ENCODE measurements at places on chromosomes 6 and 20. TPM values are rescaled to one million over a fixed set of nuclear protein-coding genes. Genes with fewer than 3 reads are reported as not detected.

DNA sequence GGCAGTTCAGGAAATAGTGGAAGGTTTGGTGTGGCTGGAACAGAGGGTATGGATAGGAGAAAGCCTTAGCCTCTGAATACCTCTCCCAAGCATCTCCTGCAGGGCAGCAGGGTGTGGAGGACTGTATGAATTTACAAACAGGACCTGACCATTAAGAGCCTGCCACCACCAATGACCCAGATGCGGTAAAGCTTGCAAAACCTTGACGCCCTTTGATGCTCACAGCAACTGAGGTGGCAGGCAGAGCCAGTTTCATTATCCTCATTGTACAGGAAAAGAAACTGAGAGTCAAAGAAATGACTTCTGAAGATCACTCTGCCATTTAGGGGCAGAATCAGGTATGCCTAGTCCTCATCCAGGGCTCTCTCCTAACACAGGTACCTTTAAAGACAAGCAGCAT lies 2.4 kb downstream of the HM13 start:
- no peak for DNase-seq

ARMC2 gene
- 3.2 TPM for total RNA-seq

DNA sequence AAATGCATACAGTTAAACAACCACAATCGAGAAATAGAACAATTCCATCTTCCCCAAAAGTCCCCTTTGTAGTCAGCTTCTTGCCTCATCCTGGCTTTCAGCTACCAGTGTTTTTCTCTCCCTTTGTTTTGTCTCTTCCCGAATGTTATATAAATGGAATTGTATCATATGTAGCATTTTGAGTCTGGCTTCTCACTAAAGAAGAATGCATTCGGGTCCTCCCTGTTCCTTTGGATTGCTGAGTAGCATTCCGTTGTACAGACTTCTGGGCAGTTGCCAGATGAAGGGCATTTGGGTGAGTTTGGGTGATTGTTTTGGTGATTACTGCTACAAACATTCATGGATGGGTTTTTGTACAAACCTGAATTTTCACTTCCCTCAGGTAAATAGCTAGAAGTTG lies 27.8 kb downstream of the PRPH2 start:
- no peak for DNase-seq

DNA sequence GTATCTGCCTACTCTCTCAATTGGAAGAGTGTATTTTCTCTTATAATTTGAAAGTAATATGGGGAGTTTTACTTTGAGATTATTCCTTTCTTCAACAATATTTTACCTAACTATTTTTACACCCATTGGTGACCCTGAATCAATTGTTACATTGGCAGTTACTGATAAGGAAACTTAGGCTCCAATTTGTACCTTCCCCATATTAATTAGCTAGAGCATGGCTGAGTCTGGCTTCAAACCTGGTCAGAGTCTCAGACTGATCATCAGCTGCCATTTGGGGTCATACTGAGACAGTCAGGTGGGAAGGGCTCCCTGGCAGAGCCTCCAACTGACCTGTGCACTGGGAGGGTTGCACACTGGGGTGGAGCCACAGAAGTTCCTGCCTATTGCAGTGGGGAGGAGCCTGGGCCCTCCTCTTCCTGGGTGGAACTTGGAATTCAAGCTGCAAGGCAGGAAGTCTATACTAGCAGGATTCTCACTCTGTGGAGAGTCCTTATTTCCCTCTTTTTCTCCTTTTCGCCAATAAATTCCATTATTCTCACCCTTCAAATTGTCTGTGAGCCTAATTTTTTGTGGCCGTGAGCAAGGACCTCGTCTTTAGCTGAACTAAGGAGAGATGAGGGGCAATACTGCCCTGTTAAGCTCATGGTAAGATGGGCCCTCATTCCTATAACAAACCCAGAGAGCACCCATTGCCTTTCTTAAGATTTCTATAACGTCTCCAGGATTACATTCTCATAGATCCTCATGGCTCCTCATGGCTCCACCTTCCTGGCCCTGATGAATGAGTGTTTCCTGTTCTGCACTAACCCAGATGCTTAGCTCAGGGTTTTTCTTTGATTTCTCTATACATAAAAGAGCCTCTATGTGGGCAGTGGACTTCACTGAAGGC lies 285.1 kb downstream of the ADGB start:
- DNase-seq: no peak

DNA sequence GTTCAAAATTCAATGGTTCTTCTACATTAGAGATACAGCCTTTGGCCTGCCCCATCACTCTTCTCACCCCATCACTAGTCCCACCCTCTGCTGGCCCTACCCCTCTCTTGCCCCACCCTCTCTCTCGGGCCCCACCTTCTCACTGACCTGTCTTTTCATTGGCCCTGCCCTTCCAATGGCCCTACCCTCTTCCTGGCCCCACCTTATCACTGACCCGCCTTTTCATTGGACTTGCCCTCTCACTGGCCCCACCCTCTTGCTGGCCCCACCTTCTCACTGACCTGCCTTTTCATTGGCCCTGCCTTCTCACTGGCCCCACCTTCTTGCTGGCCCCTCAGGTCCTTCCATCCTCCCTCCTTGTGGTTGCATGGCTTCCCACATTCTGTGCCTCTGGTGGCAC lies 107.2 kb upstream of the PLEKHG1 start:
- DNase-seq: peak; percentile 88

HACE1 gene
- 8.3 TPM for total RNA-seq

DNA sequence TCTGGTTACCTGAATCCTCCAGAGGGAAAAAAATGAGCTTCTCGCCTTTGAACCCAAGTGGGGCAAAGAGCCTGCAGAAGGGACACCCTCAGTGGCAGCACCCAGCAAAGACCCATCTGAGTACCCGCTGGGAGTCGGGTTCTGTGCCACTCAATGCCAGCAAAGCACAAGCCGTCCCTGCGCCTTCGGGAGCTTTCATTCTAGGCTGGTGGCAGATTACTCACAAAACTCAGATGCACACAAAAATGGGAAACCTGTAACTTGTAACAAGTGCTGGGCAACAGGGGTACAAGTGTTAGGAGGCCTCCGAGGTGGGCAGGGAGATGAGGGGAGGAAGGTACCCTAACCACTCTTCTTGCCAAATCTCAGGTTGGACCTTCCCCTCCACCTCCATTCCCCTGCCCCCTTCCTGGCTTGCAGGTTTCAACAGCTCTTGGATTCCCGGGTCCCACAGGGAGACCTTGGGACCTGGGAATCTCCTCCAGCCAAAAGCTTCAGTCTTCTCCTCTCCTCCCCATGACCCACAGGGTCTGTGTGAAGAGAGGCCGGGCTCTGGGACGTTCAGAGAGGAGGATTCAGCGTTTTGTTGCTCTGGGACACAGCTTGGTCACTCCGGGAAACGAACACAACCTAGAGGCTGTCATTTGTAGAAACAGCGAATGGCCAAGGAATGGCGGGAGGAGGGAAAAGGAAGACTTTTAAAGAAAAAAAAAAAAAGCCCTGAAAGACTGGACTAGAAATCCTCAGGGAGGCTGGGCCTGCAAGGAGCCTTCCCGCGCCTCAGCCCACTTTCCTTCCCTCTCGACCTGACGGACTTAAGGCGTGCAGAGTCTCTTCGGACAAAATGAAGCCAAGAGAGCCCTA lies 1.2 kb upstream of the PARD6B start:
- no peak for DNase-seq

DNA sequence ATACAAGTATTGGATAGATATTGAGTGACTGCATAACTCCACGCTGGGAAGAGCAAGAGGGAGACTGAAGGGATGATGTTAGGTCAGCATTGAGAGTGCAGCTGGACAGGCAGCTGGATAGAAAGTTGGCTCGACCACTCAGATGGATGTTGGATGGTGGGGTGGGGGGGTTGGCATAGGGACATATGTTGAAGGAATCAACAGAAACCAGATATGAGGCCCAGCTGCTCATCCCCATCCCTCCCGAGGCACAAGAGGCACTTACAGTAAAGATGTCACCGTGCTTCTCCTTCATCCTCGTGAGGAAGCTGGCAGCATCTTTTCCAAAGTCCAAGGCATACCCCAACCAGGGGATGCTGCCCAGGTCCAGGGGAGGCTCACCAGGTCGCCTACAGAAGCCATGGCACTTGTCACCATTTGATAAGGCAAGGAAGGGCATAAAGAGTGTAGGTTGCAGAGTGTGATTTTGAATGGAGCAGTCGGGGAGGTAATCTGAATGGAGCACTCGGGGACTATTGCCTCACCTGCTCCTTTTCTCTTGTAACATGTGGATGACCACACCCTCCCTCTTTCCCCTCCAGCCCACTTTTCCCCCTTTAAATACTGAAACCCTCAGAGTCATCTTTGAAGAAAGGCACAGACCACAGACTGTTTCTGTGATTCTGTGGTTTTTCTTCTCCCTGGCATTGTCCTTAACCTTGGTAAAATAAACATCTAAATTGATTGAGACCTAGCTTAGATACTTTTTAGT lies 18.0 kb downstream of the PTGIS start:
- no peak for DNase-seq

DNA sequence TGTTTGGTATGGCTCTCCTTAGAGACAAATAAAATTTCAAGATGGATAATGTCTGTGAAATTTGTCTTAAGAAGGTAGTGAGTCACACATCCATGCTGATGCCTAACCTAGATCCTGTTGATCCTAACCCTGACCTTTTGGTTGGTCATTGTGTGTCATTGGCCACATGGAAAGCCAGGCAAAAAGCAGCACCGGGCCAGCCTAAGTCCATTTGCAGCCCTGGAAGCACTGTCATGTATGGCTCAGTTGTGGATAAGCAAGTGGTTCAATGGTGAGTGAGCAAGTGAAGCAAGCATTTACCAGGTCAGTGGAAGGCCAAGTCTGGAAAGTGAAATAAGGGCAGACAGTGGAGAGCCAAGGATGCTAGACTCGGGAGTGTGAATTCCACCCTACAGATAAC lies 12.1 kb upstream of the XRN2 start:
- DNase-seq: no peak

DNA sequence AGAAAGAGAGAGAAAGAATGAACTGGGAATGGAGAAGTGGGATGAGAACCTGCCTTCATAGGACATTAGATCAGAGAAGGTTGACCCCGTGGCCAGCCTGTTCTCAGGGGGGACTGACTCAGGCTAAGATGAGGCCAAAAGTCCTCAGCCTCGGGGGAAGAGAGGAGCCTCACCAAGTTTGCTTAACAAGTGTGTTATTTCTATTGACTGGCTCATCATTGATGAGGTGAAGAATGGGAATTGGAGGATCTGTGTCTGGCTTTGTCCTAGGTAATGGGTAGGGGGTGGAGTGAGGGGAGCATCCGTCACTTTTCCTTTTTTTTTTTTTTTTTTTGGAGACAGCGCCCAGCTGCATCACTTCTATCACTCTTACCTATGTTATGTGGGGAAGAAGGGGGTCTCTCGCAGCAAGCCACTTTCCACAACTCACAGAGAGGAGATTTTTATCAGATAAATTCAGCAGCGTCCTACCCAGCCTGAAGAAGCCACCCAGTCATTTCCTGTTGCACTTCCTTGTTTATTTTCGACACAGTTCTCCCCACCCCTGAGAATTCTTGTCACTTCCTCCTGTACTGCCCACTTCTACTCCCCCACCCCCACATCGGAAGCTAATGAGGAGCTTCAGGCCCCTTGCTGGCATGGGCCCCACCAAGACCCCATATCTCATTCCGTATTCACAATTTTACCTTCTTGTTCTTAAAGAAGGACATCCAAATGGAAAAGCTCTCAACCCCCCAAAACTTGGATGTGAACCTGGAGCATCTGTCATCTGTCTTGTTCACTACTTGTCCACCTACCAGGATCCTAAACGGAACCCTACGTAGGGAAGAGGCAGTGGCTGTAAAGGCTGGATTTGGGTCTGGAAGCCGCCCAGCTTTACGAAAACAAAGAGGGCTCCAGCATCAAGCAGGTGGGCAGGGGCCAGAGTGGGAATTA lies 2.8 kb upstream of the RNASET2 start:
- no peak for DNase-seq

GRCh38 chr20:31740208-31740607 lies 1.1 kb downstream of the TPX2 start:
- DNase-seq: peak; percentile 47

DNA sequence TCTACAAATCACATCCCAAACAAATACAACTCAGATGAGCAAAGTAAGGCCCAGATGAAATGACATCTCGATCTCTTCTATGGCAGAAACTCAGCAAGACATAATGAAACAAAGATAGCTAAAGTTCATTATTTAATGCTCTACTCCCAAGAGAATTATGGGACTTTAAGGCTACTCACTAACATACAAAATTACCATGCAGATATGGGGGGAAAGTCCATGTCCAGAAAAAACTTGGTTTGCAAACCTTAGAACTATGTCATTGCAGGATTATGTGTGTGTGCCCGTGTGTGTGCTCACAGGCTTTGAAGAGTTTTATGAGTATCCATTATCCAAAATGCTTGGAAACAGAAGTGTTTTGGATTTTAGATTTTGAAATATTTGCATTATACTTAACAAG lies 34.0 kb downstream of the AKIRIN2 start:
- no peak for DNase-seq

- DNase-seq: no peak
Measured at GRCh38 chr6:136251394-136251793, 1.3 kb upstream of the MTFR2 start.

- peak; percentile 69 for DNase-seq
Measured at GRCh38 chr6:107318100-107318736, 141.1 kb downstream of the PDSS2 start.

TFEB gene
- 11.8 TPM for total RNA-seq

DNA sequence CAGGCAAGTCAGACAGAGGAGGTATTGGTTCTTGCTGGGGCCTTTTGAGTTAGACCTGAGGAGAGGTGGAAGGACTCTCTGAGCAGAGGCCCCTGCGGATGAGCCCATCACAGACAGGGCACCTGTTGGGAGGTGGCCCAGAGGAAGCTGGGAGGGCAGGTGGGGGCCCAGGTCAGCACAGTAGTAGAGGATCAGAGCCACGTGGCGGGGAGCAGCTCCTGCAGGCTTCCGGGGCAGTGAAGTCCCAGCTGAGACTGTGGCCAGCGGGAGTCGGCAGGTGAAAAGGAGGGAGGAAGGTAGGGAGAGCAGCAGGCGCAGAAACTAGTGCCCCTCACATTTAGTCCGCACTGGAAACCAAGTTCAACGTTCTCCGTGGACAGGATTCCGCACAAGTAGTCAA lies 61.8 kb downstream of the RSPH3 start:
- no peak for DNase-seq

DNA sequence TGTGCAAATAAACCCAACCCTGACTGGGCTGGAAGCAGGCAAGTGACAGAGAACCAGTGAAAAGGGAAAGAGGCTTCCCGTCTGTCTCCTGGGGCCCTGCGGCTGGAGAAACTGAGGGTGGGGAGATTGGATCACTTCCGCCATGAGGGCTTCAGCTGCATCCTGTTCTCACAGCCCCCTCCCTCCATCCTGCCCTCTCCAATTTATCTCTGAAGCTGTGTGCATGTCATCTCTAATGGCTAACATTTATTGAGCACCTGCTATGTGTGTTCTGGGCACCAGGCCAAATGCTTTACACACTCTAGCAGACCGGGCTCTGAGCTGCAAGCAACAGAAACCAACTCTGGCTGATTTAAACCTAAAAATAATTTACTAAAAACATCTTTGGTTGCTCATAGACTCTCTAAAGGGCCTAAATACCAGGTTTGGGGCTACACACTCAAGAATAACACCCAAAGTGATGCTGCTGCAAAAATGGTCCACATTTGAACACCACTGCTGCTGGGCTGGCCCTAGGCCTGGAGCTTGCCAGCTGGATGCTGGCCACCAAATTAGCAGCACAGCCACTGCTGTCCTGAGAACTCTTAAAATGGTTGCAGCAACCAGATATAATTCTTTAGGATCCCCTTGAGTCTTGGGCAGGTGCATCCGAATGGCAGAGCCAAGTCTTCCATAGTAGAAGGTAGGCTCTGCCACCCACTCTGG lies 123.6 kb upstream of the LRFN2 start:
- DNase-seq: no peak

- no peak for DNase-seq
Measured at GRCh38 chr20:46031701-46032254, 2.8 kb downstream of the SLC12A5 start.

GRCh38 chr20:41050361-41051008 lies 21.9 kb downstream of the TOP1 start:
- DNase-seq: no peak

NFKBIL1 gene
- total RNA-seq: 30.3 TPM

Measured in MCF 10A (cell line).